WTC11 (cell line): ENCODE measurements at places on chromosomes 5 and 9. TPM values are rescaled to one million over a fixed set of nuclear protein-coding genes. Genes with fewer than 3 reads are reported as not detected.

MARVELD2 gene
- total RNA-seq: 28.6 to 34.7 TPM (median 31.4 TPM) in 3 replicates

SLC34A3 gene
- 0.13 to 0.23 TPM (median 0.14 TPM) in 3 replicates for total RNA-seq

- no peak for DNase-seq
These were observed 47.0 kb downstream of the TJP2 start for GRCh38 chr9:69221036-69221435.

DNA sequence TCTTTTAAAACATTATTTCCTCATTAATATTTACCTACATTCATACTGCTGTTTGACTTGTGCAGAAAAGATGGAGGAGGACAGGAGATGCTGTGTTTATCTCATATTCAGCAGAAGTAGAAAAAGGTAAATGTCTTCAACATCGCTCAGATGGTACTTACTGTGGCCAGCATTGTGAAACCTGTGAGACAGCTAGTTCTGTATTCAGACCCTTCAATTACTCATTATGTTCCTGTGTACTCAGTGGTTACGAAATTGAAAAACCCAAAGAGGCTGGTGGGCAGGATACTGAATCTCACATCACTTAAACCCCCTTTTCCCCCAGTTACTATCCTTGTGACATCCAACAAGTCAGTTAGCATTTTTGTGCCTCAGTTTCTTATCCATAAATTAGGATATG lies 216.0 kb downstream of the KDM4C start:
- no peak for DNase-seq

DNA sequence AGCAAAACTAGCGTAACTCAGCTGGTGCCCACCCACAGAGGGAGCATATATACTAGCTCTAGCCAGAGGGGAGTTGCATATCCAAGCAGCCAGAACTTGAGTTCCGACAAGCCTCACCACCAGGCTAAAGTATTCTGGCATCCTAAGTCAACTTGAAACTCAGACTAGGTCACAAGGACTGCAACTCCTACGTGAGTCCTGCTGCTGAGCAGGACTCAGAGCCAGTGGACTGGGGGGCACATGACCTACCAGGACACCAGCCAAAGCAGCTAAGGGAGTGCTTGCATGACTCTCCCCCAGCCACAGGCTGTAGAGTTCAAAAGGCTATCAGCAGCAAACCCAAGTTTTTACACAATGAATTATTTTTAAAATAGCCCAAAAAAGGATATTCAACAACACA lies 26.1 kb downstream of the SPDL1 start:
- DNase-seq: peak; percentile 13

DNA sequence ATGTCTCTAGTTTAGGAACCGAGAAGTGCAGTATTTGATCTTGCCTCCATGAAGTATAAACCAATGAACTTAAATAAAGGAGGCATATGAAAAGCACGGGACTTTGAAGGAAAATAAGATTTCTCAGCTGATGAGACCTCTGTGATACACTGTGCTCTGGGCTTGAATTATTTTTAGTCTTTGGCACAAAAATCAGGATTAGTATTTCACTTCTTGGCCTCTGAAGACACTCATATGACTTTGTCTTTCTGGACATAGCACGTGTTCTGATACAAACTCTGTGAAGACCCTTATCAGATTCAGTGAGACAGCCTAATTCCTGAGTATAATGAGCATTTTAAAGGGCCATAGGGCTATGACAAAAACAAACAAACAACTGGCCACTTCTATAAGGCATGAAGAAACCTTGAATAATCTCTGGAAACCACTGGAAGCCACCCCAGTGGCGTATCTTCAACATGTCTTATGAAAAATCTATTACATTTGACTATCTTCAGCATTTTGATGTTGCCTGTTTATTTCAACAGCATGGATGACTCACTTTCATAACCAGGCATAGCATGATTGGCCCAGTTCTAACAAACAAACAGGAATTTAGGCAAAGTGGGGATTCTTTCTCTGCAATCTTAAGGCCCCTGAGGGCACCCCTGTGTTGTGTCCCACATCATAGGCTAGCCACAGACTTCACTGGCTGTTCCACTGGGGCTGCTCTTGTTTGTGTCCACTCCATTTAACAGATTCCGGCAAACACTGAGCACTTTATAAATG lies 90.3 kb upstream of the ZNF462 start:
- DNase-seq: no peak

GRCh38 chr9:76463211-76463610 lies 4.2 kb downstream of the GCNT1 start:
- DNase-seq: no peak
